ENCODE measurements at places on chromosomes 3 and 15.

- no peak for DNase-seq
These were observed 156.9 kb upstream of the EIF1B start for GRCh38 chr3:40152482-40153133.

DNA sequence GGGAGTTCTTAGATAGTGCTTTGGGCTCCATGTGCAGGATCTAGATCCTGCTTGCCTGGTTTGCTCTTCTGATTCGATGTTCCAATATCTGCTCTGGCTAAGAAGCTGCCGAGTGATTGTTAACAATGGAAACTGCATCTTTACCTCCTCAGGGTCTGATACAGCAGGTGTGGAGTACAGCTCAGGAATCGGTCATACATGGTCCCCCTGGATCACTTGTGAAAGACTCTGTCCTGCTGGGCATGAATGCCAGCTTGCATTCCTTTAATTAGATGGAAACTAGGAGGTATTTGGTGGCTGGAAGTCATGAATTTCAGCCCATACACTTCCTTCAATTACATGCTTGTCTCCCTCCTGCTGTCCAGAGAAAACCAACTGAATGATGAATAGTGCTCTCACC is 95.3 kb downstream of the CHRNA7 start:
- no peak for DNase-seq

DNA sequence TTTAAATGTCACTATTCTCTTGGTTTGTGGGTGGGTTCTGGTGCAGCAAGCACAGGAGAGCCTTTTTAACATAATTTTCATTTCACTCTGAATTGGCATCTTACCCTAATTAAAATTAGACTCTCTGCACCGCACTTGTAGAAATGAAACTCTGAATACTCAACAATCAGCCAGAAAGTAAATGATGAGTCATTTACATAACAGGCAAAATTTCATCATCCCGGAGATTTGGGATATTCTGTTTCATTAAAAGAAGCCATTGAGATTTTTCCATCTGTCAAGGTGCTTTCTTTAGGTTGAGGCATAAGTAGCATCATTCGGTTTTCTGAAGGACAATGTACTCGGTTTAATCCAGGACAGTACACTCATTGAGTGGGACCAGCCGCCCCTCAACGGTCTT is 111.0 kb downstream of the RFTN1 start:
- DNase-seq, result no peak

DNA sequence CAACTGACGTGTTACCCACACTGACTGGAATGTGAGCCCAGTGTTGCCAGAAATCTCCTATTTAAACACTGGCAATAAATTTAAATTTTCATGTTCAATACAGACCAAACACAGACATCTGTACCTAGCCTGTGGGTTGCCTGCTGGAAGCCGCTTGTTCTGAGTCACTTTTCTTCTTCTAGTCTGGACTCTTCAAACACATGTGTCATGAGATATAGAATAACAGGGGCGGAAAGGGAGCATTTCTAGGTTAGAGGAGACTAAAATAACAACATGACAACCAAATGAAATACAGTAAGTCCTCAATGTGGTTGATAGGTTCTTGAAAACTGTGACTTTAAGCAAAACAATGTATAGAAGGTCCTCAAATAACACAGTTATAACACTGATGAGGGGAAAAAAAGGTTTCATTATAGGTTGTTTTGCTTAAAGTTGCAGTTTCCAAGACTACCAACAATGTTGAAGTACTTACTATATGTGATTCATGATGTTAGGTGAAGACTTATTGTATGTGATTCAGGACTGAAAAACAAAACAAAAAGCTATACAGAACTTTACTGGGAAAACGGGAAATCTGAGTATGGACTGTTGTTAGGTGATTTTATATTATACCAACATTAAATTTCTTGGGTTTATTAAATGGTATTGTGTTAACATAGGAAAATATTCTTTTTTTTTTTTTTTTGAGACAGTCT is 63.1 kb downstream of the PRKAR2A start:
- no peak for DNase-seq

DNA sequence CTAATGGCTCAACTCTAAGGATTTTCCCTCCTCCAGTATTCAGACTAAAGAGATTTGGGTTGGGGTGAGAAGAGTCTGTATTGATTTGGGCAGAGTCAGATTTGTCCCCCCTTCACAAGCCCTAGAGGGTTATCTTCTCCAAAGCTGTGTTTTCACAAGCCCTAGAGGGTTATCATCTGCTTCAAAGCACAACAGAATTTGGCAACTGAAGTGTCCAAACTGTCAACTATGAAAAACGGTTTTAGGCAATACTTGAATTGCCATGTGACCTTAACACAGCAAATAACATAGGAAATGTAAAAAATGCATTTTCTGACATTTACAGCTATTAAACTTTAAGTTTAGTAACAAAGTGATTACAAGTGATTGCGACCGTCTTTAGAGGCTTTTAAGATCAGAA is 119.9 kb downstream of the IMPG2 start:
- DNase-seq, result no peak

DNA sequence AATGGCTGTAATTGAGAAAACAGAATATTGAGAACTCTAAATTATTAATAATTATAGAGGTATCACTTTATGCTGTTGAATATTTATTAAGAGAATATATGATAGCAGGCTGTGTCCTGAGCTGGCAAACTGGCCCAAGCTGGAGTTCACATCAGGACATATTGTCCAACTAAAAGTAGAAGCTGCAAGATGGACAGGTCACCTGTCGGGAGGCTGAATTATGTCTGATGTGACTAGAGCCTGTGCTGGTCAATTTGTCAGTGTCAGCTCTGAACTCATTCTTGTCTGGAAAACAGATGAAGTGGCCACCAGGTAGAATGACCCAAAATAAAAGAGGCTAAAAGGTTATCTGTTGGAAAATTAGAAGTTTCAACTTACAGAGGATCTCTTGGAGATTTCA is 392.2 kb downstream of the LRTM1 start:
- DNase-seq, result no peak

DNA sequence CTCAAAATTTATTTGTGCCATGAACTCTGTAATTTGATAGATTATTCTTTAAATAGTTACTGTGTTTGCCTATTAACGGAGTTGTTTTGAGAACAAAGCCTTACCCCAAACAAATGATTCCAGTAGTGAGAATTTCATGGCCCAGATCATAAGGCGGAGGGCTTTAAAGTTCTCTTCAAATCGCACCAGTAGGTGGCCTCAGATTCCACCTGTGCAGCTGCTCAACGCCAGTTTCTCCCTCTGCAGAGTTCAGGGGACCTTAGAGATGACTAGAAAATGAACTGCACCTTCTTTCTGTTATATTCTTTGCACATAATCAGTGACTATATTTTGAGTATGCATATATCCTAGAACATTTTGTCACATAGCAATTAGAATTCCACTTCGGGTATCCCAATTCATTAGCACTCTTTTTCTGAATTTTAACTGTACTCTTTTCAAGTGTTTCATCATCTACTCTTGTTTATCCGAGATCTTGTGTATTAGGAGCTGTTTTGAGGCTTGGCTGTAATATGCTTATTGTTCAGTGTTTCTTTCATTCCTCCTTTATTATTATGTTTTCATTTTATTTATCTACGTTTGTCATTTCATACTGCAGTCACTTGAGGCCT is 232.6 kb upstream of the CHRM5 start:
- no peak for DNase-seq

- no peak for DNase-seq
These were observed 184.8 kb downstream of the SHQ1 start for GRCh38 chr3:72663429-72663828.

DNA sequence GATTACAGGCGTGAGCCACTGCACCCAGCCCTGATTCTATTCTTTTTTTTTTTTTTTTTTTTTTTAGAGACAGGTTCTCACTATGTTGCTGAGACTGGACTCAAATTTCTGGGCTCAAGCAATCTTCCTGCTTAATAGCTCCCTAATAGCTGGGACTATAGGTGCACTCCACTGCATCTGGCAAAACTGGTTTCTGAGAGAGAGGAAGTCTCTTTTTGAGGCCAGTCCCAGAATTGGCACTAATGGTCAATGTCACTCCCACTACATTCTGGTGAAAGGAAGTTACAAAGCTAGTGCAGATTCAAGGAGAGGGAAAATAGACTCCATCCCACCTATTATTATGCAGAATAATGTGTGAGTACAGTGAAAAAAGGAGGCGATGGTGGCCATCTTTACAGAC is 5.8 kb upstream of the TGFBR2 start:
- no peak for DNase-seq

- DNase-seq, result no peak
These were observed 62.9 kb downstream of the EFCAB12 start for GRCh38 chr3:129365296-129366136.

DNA sequence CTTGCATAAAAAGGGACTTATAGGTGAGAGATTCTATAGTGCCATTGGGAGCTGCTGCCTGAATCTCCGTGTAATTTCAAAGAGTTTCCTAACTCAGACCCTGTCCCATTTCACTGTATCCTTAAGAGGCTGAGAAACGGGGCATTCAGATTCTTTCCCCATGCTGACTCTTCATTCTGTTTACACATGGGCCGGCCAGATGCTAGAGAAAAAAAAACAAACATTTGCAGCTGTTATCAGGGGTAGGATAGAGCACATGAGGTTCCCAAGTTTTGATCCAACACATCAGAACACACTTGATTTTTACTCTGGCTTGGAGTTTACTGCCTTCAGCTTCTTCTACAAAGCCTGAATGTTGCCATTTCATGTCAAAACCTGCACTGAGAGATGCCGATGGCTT is 215.9 kb upstream of the TPRG1 start:
- DNase-seq, result no peak

DNA sequence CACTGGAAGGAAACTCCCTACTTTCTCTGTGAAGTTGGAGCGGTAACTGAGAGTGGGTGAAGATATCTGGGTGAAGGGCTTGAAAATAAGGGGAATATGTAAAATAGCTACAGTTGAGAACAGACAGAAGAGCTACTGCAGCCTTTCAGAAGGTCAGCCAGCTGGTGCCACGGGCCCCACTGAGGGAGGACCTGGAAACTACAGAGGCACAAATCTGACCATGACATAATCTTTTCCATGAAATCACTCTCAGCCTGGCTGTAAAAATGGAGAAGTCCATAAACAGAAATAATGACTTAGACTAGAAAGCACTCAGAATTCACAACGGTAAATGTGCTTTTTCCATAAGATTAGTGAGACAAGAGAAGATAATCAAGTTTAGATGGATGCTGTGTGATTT is 46.4 kb downstream of the ST3GAL6 start:
- no peak for DNase-seq

DNA sequence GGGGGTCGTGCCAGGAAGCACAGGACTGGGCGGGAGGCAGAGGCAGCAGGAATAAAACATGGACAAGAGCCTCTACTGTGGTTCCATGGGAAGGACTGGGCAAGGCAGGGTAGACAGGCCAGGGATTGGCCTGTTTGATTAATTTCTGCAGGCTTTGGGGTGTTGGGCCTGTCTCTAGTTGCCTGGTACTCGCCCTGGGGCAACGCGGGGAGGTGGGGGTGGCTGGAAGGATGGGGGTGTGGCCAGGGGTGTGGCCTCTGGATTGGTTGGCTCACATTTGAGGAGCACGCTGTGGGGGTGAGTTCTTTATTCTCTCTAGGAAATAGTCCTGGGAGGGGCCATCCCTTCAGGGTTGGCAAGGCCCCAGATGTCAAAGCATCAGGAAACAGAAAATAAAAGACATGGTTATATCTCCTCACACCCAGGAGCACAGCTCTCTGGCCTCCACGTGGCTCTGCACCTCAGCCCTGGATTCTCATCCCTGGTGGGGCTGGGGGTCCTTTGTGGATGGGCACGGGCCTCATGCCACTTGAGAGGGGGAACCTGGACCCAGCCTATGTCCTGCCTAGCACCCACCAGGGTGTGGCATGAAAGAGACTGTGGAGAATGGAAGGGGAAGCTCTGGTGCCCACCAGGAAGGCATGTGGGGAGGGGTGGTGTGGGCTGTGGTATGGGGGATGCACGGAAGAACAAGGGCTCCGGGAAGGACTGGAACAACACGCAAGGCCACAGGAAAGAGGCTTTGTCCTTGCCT is 223.0 kb upstream of the LYSMD4 start:
- no peak for DNase-seq

DNA sequence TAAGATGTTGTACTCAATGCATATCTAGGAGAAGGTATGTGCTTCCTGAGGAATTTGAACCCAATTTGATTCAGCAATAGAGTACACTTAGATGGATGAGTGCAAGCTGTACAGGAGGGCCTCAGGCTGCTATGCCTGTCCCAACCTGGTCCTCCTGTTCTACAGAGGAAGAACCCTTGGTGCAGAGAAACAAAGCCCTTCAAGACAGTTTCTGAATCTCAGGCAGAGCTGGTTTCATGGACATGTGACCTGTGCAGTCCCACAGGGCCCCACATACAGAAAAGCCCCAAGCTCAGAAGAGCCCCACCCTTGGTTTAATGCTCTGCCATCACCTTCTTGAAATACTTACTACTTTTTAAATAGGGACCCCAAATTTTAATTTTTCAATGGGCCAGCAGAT is 15.3 kb downstream of the FOXP1 start:
- DNase-seq, result no peak

DNA sequence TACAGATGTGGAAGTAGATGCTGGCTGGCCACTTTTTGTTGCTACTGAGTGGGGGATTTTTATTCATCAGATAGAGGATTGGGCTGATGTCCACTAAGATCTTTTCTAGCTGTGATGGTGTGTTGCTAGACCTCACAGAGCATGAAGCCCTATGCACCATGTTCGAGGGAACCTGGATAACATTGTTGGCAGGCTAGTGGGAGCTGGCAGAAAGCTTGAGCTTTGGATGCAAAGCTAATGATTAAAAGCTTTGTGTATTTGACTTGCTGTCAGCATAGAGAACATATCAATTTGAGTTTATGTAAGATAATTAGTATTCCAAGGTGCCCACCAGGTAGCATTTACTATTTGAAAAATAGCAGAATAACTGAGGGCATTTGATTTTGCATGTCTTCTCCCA is 59.1 kb downstream of the ST6GAL1 start:
- DNase-seq, result no peak

GRCh38 chr3:176655404-176656094 is 541.7 kb downstream of the TBL1XR1 start:
- DNase-seq, result no peak

DNA sequence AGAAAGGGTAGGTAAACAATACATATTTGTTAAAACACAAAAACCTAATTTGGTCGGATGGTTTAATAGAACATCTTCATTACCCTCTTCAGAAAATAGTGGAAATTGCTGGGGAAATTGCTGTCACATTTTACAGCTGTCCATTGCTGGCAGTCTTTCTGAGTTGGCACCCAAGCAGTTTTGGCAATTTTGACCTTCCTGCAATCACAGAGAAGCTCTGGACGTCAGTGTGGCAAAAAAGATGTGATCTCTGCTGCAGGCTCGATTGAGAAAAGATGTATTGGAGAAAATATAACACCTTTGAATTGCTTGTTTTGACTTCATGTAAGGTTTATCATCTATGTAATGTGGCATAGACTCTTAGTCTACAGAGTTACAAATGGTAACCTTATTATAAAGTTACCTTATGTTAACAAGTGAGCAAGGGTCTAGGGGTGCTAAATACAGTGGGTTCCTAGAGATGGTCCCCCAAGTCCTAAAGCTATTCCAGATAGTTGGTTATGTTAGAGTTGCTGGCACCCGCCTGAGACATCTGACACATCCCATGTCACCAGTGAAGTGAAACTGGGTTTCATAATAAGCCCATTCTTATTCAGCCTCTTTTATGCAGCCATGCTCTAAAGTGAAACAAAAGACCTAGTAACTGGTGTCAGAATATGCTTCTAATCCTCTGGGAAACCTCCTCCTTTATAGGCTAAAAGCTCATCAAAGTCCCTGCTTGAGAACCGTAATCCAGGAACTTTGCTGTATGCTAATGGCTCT is 14.0 kb downstream of the UBE2E1 start:
- DNase-seq, result no peak

All from CD4-positive, alpha-beta T cell treated with Interleukin-15 for 4 hours (primary cell).